ENCODE measurements at places on chromosomes 12 and 14. TPM values are rescaled to one million over a fixed set of nuclear protein-coding genes. Genes with fewer than 3 reads are reported as not detected.

GRCh38 chr14:56390859-56391258 lies 188.7 kb upstream of the TMEM260 start:
- H3K4me3 ChIP-seq: no peak overlapping the region
- H3K27ac ChIP-seq: no peak overlapping the region
- H3K36me3 ChIP-seq: peaks cover 10% of the 10 kb centered on the region
- no peak for DNase-seq
- H3K27me3 ChIP-seq: no peaks in the 10 kb centered on the region

Gene SLC38A4
- total RNA-seq: 0.98 TPM

Gene DENR
- total RNA-seq: 42.7 TPM

Gene EEF1AKMT3
- 3.3 TPM for total RNA-seq

GRCh38 chr14:72350215-72350614 lies 418.0 kb downstream of the RGS6 start:
- no peak overlapping the region for H3K4me3 ChIP-seq
- H3K27ac ChIP-seq: no peak overlapping the region

GRCh38 chr12:29762637-29763300 lies 21.0 kb downstream of the TMTC1 start:
- peaks cover 1% of the 10 kb centered on the region for H3K36me3 ChIP-seq
- no peaks in the 10 kb centered on the region for H3K27me3 ChIP-seq
- no peak overlapping the region for H3K4me3 ChIP-seq
- no peaks in the 10 kb centered on the region for H3K4me1 ChIP-seq

Gene MBIP
- 26.7 TPM for total RNA-seq

DNA sequence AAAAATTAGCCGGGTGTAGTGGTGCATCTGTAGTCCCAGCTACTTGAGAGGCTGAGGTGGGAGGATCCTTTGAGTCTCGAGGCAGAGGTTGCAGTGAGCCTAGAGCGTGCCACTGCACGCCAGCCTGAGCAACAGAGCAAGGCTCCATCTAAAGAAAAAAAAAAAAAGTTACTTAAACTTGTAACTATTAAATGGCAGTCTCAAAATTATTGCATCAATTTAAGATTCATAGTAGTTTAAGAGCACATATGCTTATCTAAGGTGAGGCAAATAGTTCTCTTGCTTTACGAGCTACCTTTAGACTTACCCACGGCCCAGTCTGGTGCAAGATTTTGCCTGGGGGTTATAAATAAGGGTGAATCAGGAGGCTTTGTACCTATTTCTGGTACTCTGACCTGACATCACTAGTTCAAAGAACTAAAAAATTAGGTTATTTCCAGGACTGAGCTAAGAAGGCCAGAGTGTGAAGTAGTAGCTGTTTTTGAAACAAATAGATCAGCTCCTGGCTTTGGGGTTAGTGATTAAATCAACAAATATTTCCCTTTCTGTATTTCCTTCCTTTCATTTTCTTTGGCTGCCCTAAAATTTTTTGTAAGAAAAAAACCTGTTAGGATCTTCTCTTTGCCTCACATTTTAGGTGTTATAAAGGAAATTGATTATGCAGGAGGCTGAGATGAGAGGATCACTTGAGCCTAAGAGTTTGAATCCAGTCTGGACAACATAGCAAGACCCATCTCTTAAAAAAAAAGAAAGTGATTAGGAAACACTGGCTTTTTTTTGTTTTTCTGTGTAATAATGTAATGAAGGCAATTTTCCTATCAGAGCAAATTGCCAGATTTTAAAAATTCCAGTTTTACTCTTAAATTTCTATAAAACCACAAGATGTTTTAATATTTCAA lies 3.6 kb downstream of the MGAT2 start:
- H3K4me1 ChIP-seq: peaks cover 5% of the 10 kb centered on the region
- no peak for DNase-seq
- no peak overlapping the region for H3K27ac ChIP-seq
- H3K4me3 ChIP-seq: no peak overlapping the region

- no peak overlapping the region for H3K27ac ChIP-seq
- peaks cover 2% of the 10 kb centered on the region for H3K27me3 ChIP-seq
- no peak overlapping the region for H3K4me3 ChIP-seq
- DNase-seq: no peak
- peaks cover 27% of the 10 kb centered on the region for H3K4me1 ChIP-seq
Observed at GRCh38 chr12:62703011-62703380, 232.0 kb downstream of the PPM1H start.

Gene ZNF26
- total RNA-seq: 15.9 TPM

Gene FAM186B
- not detected for total RNA-seq

- peaks cover 7% of the 10 kb centered on the region for H3K4me1 ChIP-seq
- no peak for DNase-seq
- H3K27ac ChIP-seq: no peak overlapping the region
- H3K27me3 ChIP-seq: no peaks in the 10 kb centered on the region
- no peaks in the 10 kb centered on the region for H3K36me3 ChIP-seq
Observed at GRCh38 chr12:3075315-3075714, 1.9 kb upstream of the TSPAN9 start.

Gene OLR1
- total RNA-seq: not detected

Gene OR4Q2
- not detected for total RNA-seq

GRCh38 chr14:43449291-43449690 lies 1057.8 kb downstream of the FSCB start:
- no peaks in the 10 kb centered on the region for H3K27me3 ChIP-seq
- H3K36me3 ChIP-seq: no peaks in the 10 kb centered on the region
- DNase-seq: no peak
- H3K4me3 ChIP-seq: no peak overlapping the region

- peaks cover 5% of the 10 kb centered on the region for H3K36me3 ChIP-seq
- peaks cover 4% of the 10 kb centered on the region for H3K4me1 ChIP-seq
- H3K27me3 ChIP-seq: peaks cover 8% of the 10 kb centered on the region
- H3K4me3 ChIP-seq: no peak overlapping the region
- no peak for DNase-seq
- no peak overlapping the region for H3K27ac ChIP-seq
Observed at GRCh38 chr12:6306599-6307220, 3.8 kb upstream of the PLEKHG6 start.

DNA sequence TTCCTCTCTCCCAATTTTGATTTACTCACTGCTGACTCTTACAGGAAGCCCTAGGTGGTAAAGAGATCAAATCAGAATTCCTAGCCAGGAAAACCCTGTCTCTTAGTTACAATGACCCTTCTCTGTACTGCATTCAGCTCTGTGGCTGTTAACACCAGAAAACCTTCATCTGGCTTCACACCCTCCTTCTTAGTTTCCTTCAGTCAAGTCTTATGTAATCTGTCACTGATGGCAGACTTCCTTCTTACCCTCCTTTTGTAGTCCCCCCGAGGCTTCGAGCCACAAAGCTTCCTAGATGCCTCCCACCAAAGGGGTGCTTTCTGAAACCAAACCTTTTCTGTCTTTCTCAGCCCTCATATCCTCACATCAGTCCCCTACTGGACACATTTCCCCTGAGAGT lies 16.5 kb downstream of the NGDN start:
- H3K27ac ChIP-seq: no peak overlapping the region
- no peak for DNase-seq
- peaks cover 36% of the 10 kb centered on the region for H3K4me1 ChIP-seq
- H3K4me3 ChIP-seq: no peak overlapping the region

Gene FBXL14
- total RNA-seq: 28.8 TPM

GRCh38 chr14:35247777-35248475 lies 44.3 kb upstream of the PSMA6 start:
- H3K36me3 ChIP-seq: no peaks in the 10 kb centered on the region
- H3K27me3 ChIP-seq: no peaks in the 10 kb centered on the region
- no peak overlapping the region for H3K27ac ChIP-seq
- DNase-seq: no peak
- no peak overlapping the region for H3K4me3 ChIP-seq

Gene WNT1
- total RNA-seq: not detected

DNA sequence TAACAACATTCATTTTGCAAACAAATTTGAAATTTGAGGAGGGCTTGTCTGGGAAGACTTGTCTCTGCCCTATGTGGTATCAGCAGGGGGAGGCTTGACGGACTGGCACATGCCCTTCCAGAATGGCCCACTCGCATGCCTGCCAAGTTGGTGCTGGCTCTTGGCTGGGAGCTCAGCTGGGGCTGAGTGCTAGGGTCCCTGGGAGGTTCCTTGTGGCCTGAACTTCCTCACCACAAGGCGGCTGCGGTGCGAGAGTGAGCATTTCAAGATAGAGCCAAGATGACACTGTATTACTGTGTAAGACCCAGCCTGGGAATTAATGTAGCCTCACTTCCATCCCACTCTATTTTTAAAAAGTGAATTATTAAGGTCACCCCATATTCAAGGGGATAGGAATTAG lies 271.6 kb upstream of the PLEKHG7 start:
- H3K27me3 ChIP-seq: peaks cover 3% of the 10 kb centered on the region
- DNase-seq: no peak
- H3K4me3 ChIP-seq: no peak overlapping the region
- H3K4me1 ChIP-seq: no peaks in the 10 kb centered on the region

Gene CPNE8
- 5.9 TPM for total RNA-seq

DNA sequence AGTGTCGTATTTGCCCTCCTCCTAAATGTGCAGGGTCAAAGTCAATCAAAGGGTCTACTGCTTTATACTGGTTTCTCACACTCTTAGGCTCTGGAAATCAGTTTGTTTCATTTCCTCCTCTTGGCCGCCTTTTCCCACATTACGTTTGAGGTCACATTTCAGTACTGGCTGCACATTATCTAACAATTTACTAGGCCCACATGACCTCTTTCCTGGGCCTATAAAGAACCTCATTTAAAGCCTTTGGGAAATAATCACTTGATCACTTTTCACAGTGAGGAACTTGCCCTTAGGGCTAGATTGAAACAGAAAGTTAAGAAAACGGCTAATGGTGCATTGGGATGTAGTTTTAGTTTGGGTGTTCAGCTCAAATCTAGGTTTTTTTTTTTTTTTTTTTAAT lies 497.5 kb downstream of the RERGL start:
- peaks cover 4% of the 10 kb centered on the region for H3K4me1 ChIP-seq
- no peaks in the 10 kb centered on the region for H3K36me3 ChIP-seq
- no peaks in the 10 kb centered on the region for H3K27me3 ChIP-seq
- H3K4me3 ChIP-seq: no peak overlapping the region

All from glutamatergic neuron (in vitro differentiated cells).